Naive thymus-derived CD8-positive, alpha-beta T cell (primary cell): ENCODE measurements at places on chromosomes 13 and 19. TPM values are rescaled to one million over a fixed set of nuclear protein-coding genes. Genes with fewer than 3 reads are reported as not detected.

Gene ZSCAN18
- 110 TPM for total RNA-seq

Gene CYP4F3
- total RNA-seq: not detected

DNA sequence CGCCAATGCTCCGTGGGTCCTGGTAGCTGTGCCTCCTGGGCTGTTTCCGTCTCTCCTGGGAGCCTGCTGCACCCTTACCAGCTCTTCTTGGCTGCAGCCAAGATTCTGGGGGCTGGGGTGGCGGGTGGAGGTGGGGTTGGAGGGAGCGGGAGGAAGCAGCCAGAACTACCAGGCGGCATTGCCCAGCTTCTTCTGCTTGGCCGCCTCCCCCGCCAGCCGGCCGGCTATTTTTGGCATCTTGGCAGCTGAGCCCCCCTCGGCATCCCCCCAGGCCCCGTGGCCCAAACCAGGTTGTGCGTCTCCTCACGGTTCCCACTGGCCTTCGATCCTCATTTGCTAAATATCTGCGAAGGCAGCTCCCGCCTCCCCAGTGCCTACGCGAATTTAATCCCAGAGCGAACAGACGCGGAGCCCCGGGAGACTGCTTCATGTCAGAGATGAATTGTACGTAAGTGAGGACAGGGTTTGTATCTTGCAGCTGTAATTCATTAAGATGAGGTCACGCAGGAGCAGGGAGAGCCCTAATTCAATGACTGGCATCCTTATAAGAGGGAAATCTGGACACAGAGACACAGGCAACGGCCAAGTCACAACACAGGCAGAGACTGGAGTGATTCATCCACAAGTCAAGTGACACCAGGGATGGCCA lies 12.8 kb upstream of the PEAK3 start:
- H3K4me1 ChIP-seq: peaks cover 11% of the 10 kb centered on the region
- H3K27ac ChIP-seq: no peak overlapping the region
- no peak overlapping the region for H3K4me3 ChIP-seq
- H3K27me3 ChIP-seq: no peaks in the 10 kb centered on the region
- DNase-seq: no peak

GRCh38 chr13:94028234-94028633 lies 451.2 kb downstream of the DCT start:
- no peak for DNase-seq
- H3K27ac ChIP-seq: no peak overlapping the region
- no peak overlapping the region for H3K4me3 ChIP-seq
- H3K4me1 ChIP-seq: no peaks in the 10 kb centered on the region
- no peaks in the 10 kb centered on the region for H3K27me3 ChIP-seq
- H3K36me3 ChIP-seq: no peaks in the 10 kb centered on the region

Gene TMC4
- total RNA-seq: not detected

Gene PNMA8B
- total RNA-seq: 1.6 TPM

DNA sequence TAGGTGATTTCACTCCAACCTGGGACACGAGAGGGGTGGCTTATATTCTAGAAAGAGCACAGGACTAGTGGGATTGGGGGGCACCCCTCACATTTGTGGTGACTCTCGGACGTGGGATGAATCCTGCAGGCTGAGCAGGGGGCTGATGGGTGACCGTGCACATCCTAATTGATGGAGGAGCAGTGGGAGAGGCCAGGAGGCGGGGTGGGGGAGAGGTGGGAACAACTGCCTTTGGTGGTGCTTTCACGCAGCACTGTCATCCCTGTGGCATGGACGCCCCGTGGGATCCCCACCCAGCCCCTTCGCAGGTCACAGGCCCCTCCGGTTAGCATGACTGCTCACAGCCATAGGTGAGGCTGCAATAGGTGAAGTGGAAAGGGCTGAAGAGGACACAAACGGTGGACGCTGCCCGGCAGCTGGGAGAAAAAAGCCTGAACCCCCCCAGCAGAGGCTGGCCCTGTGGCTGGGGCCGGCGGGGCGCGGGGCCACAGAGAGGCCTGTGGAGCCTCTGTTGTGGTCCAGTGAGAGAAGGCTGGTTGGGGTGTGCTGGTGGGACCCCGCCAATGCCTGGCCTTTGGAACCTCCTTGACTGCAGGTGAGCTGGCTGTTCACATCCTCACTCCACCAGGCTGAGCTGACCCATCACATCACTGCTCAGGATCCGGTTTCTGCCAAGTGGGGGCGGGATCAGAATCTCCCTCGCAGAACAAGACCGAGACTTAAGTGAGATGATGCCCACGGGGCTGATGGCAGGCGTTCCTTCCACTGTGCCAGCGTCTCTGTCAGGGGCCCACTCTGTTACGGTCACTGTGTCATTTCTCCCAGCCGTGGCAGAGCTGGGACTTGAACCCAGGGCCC lies 325.4 kb downstream of the TEX29 start:
- H3K4me1 ChIP-seq: no peaks in the 10 kb centered on the region
- no peak for DNase-seq
- no peak overlapping the region for H3K27ac ChIP-seq
- no peak overlapping the region for H3K4me3 ChIP-seq
- H3K27me3 ChIP-seq: peaks cover 2% of the 10 kb centered on the region

- no peaks in the 10 kb centered on the region for H3K36me3 ChIP-seq
- no peak for DNase-seq
- H3K27ac ChIP-seq: peak overlapping the region; percentile 61
- no peaks in the 10 kb centered on the region for H3K27me3 ChIP-seq
Observed at GRCh38 chr13:110522721-110523120, 38.8 kb downstream of the RAB20 start.

DNA sequence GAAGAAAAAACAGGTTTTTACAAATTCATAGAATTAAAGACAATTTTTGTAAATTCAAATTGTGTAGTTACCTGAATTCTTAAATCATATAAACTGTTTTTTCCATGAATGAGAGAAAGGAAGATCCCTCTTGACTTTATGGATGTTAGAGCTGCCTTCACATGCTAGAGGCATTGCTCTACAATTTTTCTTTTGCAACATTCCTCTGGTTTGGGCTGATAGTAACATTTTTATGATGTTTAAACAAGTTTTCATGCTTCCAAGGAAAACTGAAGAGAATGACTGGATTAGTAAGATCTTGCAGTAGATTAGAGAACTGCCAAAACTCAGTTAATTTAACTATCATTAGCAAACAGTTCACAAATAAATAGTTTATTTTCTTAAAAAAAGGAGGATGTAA lies 250.6 kb downstream of the GPC6 start:
- no peak for DNase-seq
- H3K27ac ChIP-seq: no peak overlapping the region
- no peak overlapping the region for H3K4me3 ChIP-seq
- no peaks in the 10 kb centered on the region for H3K4me1 ChIP-seq
- H3K36me3 ChIP-seq: no peaks in the 10 kb centered on the region

GRCh38 chr13:71316792-71317363 lies 550.1 kb downstream of the DACH1 start:
- H3K27ac ChIP-seq: no peak overlapping the region
- no peaks in the 10 kb centered on the region for H3K27me3 ChIP-seq
- no peak for DNase-seq
- H3K36me3 ChIP-seq: no peaks in the 10 kb centered on the region

GRCh38 chr13:95579303-95579702 lies 26.8 kb downstream of the CLDN10 start:
- no peaks in the 10 kb centered on the region for H3K36me3 ChIP-seq
- peaks cover 3% of the 10 kb centered on the region for H3K27me3 ChIP-seq
- no peaks in the 10 kb centered on the region for H3K4me1 ChIP-seq

DNA sequence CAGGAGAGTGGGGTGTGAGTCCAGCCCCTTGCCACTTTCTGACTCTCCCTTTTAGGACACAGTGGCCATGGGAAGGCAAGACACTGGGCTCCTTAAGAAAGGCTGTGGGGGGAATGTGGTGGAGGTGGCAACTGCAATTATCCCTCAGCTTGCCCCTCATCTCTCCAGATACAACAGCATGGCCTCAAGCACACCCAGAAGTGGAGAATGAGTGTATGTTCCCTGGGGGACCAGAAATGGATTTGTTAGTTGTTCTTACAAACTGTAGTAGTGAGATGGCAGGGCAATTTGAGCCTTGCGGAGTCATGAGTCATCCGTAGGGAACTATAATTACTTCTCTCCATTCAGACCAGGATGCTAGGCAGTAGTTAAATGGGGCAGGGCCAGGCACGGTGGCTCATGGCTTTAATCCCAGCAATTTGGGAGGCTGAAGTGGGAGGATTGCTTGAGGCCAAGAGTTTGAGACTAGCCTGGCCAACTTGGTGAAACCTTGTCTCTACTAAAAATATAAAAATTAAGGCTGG lies 25.6 kb upstream of the CXCL17 start:
- no peak for DNase-seq
- no peaks in the 10 kb centered on the region for H3K36me3 ChIP-seq
- peaks cover 7% of the 10 kb centered on the region for H3K4me1 ChIP-seq
- peaks cover 3% of the 10 kb centered on the region for H3K27me3 ChIP-seq

DNA sequence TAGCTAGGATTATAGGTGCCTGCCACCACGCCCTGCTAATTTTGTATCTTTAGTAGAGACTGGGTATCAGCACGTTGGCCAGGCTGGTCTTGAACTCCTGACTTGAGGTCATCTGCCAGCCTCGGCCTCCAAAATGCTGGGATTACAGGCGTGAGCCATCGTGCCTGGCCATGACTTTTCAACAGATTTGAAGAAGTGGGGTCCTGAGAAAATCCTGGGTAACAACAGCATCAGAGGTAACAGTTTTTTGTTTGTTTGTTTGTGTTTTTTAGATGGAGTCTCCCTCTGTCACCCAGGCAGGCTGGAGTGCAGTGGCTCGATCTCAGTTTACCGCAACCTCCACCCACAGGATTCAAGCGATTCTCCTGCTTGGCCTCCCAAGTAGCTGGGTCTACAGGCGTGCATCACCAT lies 3.7 kb downstream of the JUNB start:
- H3K4me3 ChIP-seq: peak overlapping the region; percentile 10
- H3K4me1 ChIP-seq: peaks cover 39% of the 10 kb centered on the region
- H3K27ac ChIP-seq: peak overlapping the region; percentile 98
- no peak for DNase-seq
- no peaks in the 10 kb centered on the region for H3K27me3 ChIP-seq

DNA sequence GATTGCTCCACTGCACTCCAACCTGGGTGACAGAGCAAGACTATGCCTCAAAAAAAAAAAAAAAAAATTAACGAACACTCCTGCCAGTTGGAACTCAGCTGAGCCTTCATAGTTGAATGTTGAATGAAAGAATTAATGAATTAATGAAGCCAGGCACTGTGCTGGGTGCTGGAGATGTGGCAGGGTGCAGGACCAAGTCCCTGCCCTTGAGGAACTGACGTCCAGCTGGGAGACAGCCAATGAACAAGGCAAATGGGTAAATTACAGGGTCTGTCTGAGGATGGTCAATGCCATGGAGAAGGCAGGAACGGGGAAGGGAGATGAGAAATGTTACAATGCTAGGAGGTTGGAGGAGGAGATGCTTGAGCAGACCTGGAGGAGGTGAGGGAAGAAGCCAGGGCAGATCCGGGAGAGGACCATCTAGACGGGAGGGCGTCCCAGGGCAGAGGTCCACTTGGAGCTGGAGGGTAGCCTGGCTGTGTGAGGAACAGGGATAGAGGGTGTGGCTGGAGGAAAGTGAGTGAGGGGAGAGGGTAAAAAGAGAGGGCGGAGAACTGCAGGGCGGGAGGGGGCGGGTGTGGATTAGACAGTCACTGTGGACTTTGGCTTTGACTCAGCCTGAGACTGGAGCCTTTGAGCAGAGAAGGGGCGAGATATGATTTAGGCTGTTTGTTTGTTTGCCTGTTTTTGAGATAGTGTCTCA lies 16.8 kb upstream of the IGSF23 start:
- H3K4me1 ChIP-seq: peaks cover 2% of the 10 kb centered on the region
- no peak overlapping the region for H3K27ac ChIP-seq
- H3K27me3 ChIP-seq: peaks cover 6% of the 10 kb centered on the region
- no peak for DNase-seq
- peaks cover 5% of the 10 kb centered on the region for H3K36me3 ChIP-seq

Gene COL4A2
- total RNA-seq: not detected

GRCh38 chr19:17394891-17395415 lies 957 bp upstream of the CCDC194 start:
- DNase-seq: no peak
- H3K36me3 ChIP-seq: no peaks in the 10 kb centered on the region
- peak overlapping the region; percentile 74 for H3K27ac ChIP-seq
- peak overlapping the region; percentile 29 for H3K4me3 ChIP-seq
- peaks cover 29% of the 10 kb centered on the region for H3K4me1 ChIP-seq
- no peaks in the 10 kb centered on the region for H3K27me3 ChIP-seq

DNA sequence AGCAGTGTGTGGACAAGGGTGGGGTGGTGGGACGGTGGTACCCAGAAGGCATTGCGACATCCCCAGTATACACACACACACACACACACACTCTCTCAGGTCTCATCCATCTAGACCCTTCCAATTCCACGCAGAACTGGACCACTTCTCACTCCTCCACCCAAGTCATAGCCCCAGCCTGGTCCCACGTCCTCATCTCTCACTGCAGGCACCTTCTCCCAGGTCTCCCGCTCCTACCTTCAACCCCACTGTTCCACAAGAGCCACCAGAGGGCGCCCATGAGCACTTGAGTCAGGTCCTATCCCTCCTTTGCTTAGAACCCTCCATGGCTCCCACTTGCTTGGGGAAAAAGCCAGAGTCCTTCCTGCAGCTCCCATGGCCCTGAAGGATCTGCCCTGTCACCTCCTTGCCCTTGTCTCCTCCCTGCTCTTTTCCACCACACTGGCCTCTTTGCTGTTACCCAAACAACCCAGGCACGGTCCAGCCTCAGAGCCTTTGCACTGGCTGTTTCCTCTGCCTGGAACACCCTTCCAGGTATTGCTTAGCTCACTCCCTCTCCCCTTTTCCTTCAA lies 62.6 kb downstream of the IER2 start:
- peak; percentile 61 for DNase-seq
- no peaks in the 10 kb centered on the region for H3K36me3 ChIP-seq
- H3K4me1 ChIP-seq: peaks cover 26% of the 10 kb centered on the region
- peak overlapping the region; percentile 31 for H3K4me3 ChIP-seq

GRCh38 chr13:100594731-100595130 lies 6.1 kb upstream of the GGACT start:
- H3K4me3 ChIP-seq: no peak overlapping the region

Gene ERICH4
- total RNA-seq: not detected

DNA sequence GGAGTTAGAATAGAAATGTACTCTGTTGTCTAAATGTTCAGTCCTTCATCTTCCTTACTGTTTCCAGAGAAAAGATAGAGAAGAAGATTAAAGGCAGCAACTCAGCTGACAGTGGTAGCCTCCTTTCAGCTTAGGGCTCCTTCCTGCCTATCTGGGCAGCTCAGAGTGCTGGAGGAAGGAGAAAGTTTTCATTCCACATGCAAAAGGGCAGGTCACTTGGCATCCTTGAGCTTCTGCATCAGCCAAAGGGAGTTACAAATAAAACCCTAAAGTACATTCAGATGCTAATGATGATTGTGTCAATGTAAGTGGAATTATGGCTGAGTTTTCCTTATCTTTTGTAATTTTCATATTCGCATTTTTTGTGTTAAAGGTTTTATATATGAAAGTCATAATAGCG lies 58.9 kb downstream of the ESD start:
- H3K27me3 ChIP-seq: no peaks in the 10 kb centered on the region
- no peaks in the 10 kb centered on the region for H3K36me3 ChIP-seq
- no peak for DNase-seq
- no peak overlapping the region for H3K4me3 ChIP-seq
- no peak overlapping the region for H3K27ac ChIP-seq

DNA sequence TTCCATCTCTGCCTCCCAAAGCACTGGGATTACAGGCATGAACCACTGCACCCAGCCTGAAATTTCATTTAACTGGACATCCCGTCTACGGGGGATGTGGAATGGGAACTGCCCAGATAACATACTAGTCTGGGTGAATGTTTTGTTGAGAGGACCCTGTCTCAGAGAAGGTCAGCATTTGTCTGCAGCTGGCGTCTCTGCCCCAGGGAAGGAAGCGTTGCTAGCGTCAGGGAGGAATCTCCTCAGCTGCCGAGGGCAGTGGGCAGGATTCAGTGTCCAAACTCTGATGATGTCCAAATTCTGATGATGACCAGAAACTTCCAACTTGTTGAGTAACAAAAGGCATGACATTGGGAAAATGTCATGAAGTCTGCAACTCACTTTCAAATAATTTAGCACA lies 3.1 kb downstream of the NXNL1 start:
- H3K27ac ChIP-seq: no peak overlapping the region
- no peak for DNase-seq
- peaks cover 22% of the 10 kb centered on the region for H3K27me3 ChIP-seq
- no peak overlapping the region for H3K4me3 ChIP-seq
